ENCODE measurements at places on chromosomes 6 and 20. TPM values are rescaled to one million over a fixed set of nuclear protein-coding genes. Genes with fewer than 3 reads are reported as not detected.

The ABRACL gene
- 20.6 TPM for polyA plus RNA-seq

The KIZ gene
- 38.0 TPM for polyA plus RNA-seq

The TMEM200A gene
- 8.8 TPM for polyA plus RNA-seq

The GPR63 gene
- polyA plus RNA-seq, result 3.7 TPM

The ZFP57 gene
- polyA plus RNA-seq, result 5.9 TPM

The XKR7 gene
- polyA plus RNA-seq, result 9.0 TPM

The NHLRC1 gene
- 2.7 TPM for polyA plus RNA-seq

The UBE2C gene
- 27.0 TPM for polyA plus RNA-seq

The FGD2 gene
- polyA plus RNA-seq, result 8.4 TPM

The TNNC2 gene
- 8.8 TPM for polyA plus RNA-seq

The RHAG gene
- 0.53 TPM for polyA plus RNA-seq

The TINAG gene
- 0.39 TPM for polyA plus RNA-seq

The TRERF1 gene
- 8.9 TPM for polyA plus RNA-seq

The PNLDC1 gene
- 0.78 TPM for polyA plus RNA-seq

The PRRT1 gene
- 17.7 TPM for polyA plus RNA-seq

The MYCT1 gene
- polyA plus RNA-seq, result 6.2 TPM

The LTB gene
- polyA plus RNA-seq, result 0.50 TPM

The CLVS2 gene
- 16.8 TPM for polyA plus RNA-seq

The MUC22 gene
- polyA plus RNA-seq, result not detected

The C20orf144 gene
- 1.1 TPM for polyA plus RNA-seq

The TP53TG5 gene
- 1.7 TPM for polyA plus RNA-seq

The SASH1 gene
- 51.0 TPM for polyA plus RNA-seq

The CENPW gene
- polyA plus RNA-seq, result 14.8 TPM

The SPATA25 gene
- 5.6 TPM for polyA plus RNA-seq

The ATXN1 gene
- 23.8 TPM for polyA plus RNA-seq

The RALY gene
- polyA plus RNA-seq, result 187 TPM

The ID4 gene
- polyA plus RNA-seq, result 276 TPM

The CD40 gene
- polyA plus RNA-seq, result 6.5 TPM

The CLPSL1 gene
- not detected for polyA plus RNA-seq

The FAM209B gene
- not detected for polyA plus RNA-seq

The DPPA5 gene
- polyA plus RNA-seq, result not detected

The KIF3B gene
- 75.8 TPM for polyA plus RNA-seq

The BHLHE23 gene
- not detected for polyA plus RNA-seq

The RBBP8NL gene
- polyA plus RNA-seq, result not detected

The PARD6B gene
- 4.0 TPM for polyA plus RNA-seq

The TCFL5 gene
- polyA plus RNA-seq, result 15.1 TPM

The RNGTT gene
- polyA plus RNA-seq, result 13.1 TPM

The HTR1E gene
- polyA plus RNA-seq, result 1.9 TPM

The OPRL1 gene
- 23.4 TPM for polyA plus RNA-seq

The EMILIN3 gene
- polyA plus RNA-seq, result 9.4 TPM

The NKX2-4 gene
- polyA plus RNA-seq, result not detected

The HLA-DOA gene
- polyA plus RNA-seq, result 1.8 TPM

The HLA-DQA1 gene
- 0.32 TPM for polyA plus RNA-seq

The TTK gene
- polyA plus RNA-seq, result 10.0 TPM

The CST2 gene
- polyA plus RNA-seq, result not detected

The CRISP2 gene
- 2.5 TPM for polyA plus RNA-seq

The IYD gene
- 0.17 TPM for polyA plus RNA-seq

The RNF5 gene
- 98.7 TPM for polyA plus RNA-seq

The COL20A1 gene
- 50.0 TPM for polyA plus RNA-seq

The LTA gene
- 0.27 TPM for polyA plus RNA-seq

The EIF6 gene
- 99.8 TPM for polyA plus RNA-seq

The TBCC gene
- polyA plus RNA-seq, result 24.3 TPM

The HLA-DRB5 gene
- 1.8 TPM for polyA plus RNA-seq

The REPS1 gene
- 104 TPM for polyA plus RNA-seq

The DBNDD2 gene
- 69.3 TPM for polyA plus RNA-seq

The CST5 gene
- not detected for polyA plus RNA-seq

The PHIP gene
- 20.2 TPM for polyA plus RNA-seq

The WFDC12 gene
- not detected for polyA plus RNA-seq

The CLIC5 gene
- 10.1 TPM for polyA plus RNA-seq
